Fibroblast of lung (primary cell): ENCODE measurements at places on chromosomes 13 and 19. TPM values are rescaled to one million over a fixed set of nuclear protein-coding genes. Genes with fewer than 3 reads are reported as not detected.

Gene NBEA
- 5.6 and 7.8 TPM in 2 replicates for total RNA-seq

Gene ZNF136
- total RNA-seq: 7.7 and 9.2 TPM in 2 replicates

Gene FAM216B
- total RNA-seq: under 0.01 and 0.26 TPM in 2 replicates

Gene CLEC11A
- total RNA-seq: 27.5 and 69.4 TPM in 2 replicates

Gene NLRP9
- not detected in 2 replicates for total RNA-seq

Gene USF2
- 42.1 and 53.8 TPM in 2 replicates for total RNA-seq

Gene TTC9B
- total RNA-seq: not detected in 2 replicates

Gene OR7A5
- not detected in 2 replicates for total RNA-seq

Gene NLRP7
- not detected in 2 replicates for total RNA-seq

Gene ZGLP1
- total RNA-seq: 0.51 and 0.66 TPM in 2 replicates

Gene ZNF627
- 19.5 and 26.3 TPM in 2 replicates for total RNA-seq

Gene ZSCAN1
- under 0.01 TPM in 1 of 2 replicates, not detected in the other for total RNA-seq

Gene ZNF765
- 13.1 and 14.7 TPM in 2 replicates for total RNA-seq

Gene ZNF626
- 18.3 and 18.7 TPM in 2 replicates for total RNA-seq

Gene ZNF507
- total RNA-seq: 11.3 and 12.1 TPM in 2 replicates

Gene ZNF320
- 14.6 and 19.7 TPM in 2 replicates for total RNA-seq

Gene TICAM1
- 2.1 and 4.1 TPM in 2 replicates for total RNA-seq

Gene EDDM13
- total RNA-seq: not detected in 2 replicates

Gene ZNF709
- 3.6 and 4.8 TPM in 2 replicates for total RNA-seq

Gene IGFL3
- total RNA-seq: not detected in 2 replicates

Gene PTPRH
- total RNA-seq: 7.7 and 19.5 TPM in 2 replicates

Gene SLC25A42
- 4.9 and 7.1 TPM in 2 replicates for total RNA-seq

Gene ZNF442
- 2.3 and 5.1 TPM in 2 replicates for total RNA-seq

Gene GIPC3
- under 0.01 TPM in 2 replicates for total RNA-seq

Gene SIAH3
- not detected in 2 replicates for total RNA-seq

Gene ZNF324B
- total RNA-seq: 8.9 and 9.0 TPM in 2 replicates

Gene MFSD12
- total RNA-seq: 69.9 and 79.9 TPM in 2 replicates

Gene TGFBR3L
- 1.0 and 1.3 TPM in 2 replicates for total RNA-seq

Gene C13orf42
- not detected in 2 replicates for total RNA-seq

Gene TRPC4
- total RNA-seq: 1.7 and 2.6 TPM in 2 replicates

Gene C13orf46
- total RNA-seq: 0.26 and 0.50 TPM in 2 replicates

Gene CDX2
- total RNA-seq: not detected in 2 replicates

Gene CALR3
- total RNA-seq: not detected in 2 replicates

Gene ZNF730
- 1.0 and 1.3 TPM in 2 replicates for total RNA-seq

Gene KLF5
- total RNA-seq: 0.26 and 0.83 TPM in 2 replicates

Gene INSR
- 23.9 and 25.4 TPM in 2 replicates for total RNA-seq

Gene EEF1AKMT1
- total RNA-seq: 7.6 and 9.8 TPM in 2 replicates

Gene C19orf38
- 1.0 and 1.3 TPM in 2 replicates for total RNA-seq

Gene CCL25
- total RNA-seq: not detected in 2 replicates

Gene U2AF2
- total RNA-seq: 66.8 and 84.1 TPM in 2 replicates

Gene ACP7
- not detected in 2 replicates for total RNA-seq

Gene APOC1
- 2.3 and 8.0 TPM in 2 replicates for total RNA-seq

Gene NEK5
- total RNA-seq: under 0.01 TPM in 2 replicates

Gene B3GNT3
- total RNA-seq: not detected in 2 replicates

Gene PDE4A
- total RNA-seq: 3.1 and 4.1 TPM in 2 replicates

Gene C1QTNF9B
- 0.51 and 0.83 TPM in 2 replicates for total RNA-seq

Gene KIR2DL1
- not detected in 2 replicates for total RNA-seq

Gene FFAR2
- not detected in 2 replicates for total RNA-seq

Gene TMEM59L
- total RNA-seq: 0.33 and 0.51 TPM in 2 replicates

Gene DIAPH3
- total RNA-seq: 1.8 and 5.9 TPM in 2 replicates

Gene GJB6
- not detected in 2 replicates for total RNA-seq

Gene PRTN3
- total RNA-seq: not detected in 2 replicates

Gene ERF
- total RNA-seq: 13.2 and 14.1 TPM in 2 replicates

Gene ZNF582
- 4.1 and 4.8 TPM in 2 replicates for total RNA-seq

Gene LGALS14
- not detected in 2 replicates for total RNA-seq

Gene PNMA8C
- under 0.01 and 0.17 TPM in 2 replicates for total RNA-seq

Gene LYPD4
- not detected in 2 replicates for total RNA-seq

Gene IRGQ
- total RNA-seq: 11.6 and 12.2 TPM in 2 replicates
